ENCODE measurements at places on chromosomes 13 and 19.

- DNase-seq, result no peak
Observed at GRCh38 chr19:58385891-58386575, 1.0 kb upstream of the RPS5 start.

GRCh38 chr13:19266979-19267378, 85.4 kb upstream of the TUBA3C start:
- no peak for DNase-seq

GRCh38 chr13:19178901-19179593, 2.6 kb downstream of the TUBA3C start:
- DNase-seq, result no peak

DNA sequence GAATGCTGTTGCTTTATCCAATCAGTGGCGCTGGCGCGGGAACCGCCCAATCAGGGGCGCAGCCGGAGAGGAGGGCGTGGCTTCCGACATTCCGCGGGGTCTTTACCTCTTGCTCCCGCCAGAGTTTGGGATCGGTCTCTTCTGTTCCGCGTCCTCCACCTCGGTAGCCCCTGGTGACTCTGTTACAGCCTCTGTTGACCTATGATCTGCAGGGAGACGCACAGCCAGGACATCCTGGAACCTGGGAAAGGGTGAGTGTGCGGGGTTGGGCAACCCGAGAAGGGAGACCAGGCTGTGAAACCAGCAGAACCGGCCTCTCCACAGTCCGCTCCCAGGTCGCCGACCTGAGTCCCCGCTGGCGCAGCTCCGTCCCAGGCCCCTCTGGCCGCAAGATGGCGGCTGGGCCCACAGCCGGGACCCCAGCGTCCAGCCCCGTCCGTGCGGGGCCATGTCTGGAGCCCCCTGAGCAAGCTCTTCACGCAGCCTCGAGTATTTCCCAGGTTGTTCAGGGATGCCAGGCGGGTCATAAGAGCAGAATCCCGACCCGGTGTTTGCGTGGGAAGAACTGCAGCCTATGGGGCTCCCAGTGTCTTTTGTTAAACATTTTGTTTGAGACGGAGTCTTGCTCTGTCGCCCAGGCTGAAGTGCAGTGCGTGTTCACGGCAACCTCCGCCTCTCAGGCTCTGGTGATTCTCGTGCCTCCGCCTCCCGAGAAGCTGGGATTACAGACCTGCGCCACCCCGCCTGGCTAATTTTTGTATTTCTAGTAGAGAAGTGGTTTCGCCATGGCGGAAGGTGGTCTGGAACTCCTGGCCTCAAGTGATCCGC, 4.4 kb upstream of the ZNF681 start:
- peak; percentile 74 for DNase-seq

DNA sequence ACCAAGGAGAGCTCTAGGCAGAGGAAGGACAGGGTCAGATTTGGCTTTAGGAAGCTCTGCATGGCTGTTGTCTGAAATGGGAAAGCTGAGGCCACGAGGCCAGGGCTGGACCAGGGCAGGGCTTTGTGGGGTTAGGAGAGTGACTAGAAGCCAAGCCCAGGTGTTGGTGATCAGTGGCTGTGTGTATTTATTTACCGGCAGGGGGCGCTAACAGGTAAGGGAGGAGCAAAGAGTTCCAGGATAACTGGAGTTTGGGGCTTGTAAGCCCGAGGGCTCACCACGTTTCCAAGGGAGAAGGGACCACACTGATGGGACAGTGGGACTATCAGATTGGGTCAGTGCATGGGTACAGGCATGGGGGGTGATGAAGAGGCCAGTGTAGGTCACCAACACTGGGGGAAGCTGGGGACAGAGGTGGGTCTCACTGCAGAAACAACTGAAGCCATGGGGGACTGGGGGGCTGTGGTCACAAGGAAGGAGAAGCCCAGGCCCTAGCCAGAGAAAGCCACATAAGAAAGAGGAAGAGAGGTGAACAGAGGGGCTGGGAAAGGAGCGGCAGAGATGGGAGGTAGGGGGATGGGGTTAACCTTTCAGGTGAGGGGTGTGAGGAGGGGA, 3.9 kb downstream of the TMEM147 start:
- peak; percentile 21 for DNase-seq

DNA sequence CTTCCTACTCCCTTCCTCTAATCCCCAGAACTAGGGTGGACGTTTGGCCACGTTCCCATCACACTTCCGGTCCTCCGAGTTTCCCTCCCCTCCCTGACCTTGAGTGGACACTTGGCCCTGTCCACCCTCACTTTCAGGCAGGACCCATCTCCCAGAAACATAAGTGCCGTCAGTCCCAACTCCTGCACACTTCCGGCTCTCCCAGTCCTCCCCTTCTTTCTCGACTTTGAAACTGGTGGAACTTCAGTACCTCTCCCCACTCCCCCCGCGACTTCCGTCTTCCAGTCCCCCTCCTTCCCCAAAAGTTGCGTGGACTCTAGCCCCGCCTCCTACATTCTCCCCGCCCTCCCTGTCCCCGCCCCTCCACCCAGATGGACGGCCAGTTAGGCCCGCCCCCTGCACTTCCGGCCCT, 278 bp upstream of the ZNF274 start:
- no peak for DNase-seq

GRCh38 chr13:79936368-79937136, 404.4 kb downstream of the SPRY2 start:
- no peak for DNase-seq

GRCh38 chr13:91119643-91120042, 227.8 kb upstream of the MIR17HG start:
- no peak for DNase-seq

- no peak for DNase-seq
Observed at GRCh38 chr19:55175117-55175867, 4.8 kb downstream of the SYT5 start.

GRCh38 chr19:367963-368629, 23.5 kb upstream of the MIER2 start:
- DNase-seq, result no peak

Measured in activated CD8-positive, alpha-beta memory T cell treated with anti-CD3 and anti-CD28 coated beads for 1 hour (primary cell).